Stomach (tissue), 19 donors: ENCODE measurements at places on chromosomes 5 and 9. TPM values are rescaled to one million over a fixed set of nuclear protein-coding genes. Genes with fewer than 3 reads are reported as not detected.

TRIM36 gene
- total RNA-seq = 6.2 TPM

- no peaks in the 10 kb centered on the region for H3K4me1 ChIP-seq
- H3K27ac ChIP-seq = no peak overlapping the region
- H3K27me3 ChIP-seq = no peaks in the 10 kb centered on the region
- no peak overlapping the region for H3K4me3 ChIP-seq
Observed at GRCh38 chr5:113608113-113608596, 94.7 kb downstream of the YTHDC2 start.

GRCh38 chr5:169003721-169004541, 297.0 kb downstream of the SLIT3 start:
- H3K4me3 ChIP-seq = no peak overlapping the region
- DNase-seq = peak; percentile 32
- H3K36me3 ChIP-seq = no peaks in the 10 kb centered on the region
- peaks cover 13% of the 10 kb centered on the region for H3K4me1 ChIP-seq

GRCh38 chr5:386432-387341, 56.3 kb upstream of the EXOC3 start:
- no peak for DNase-seq
- H3K4me1 ChIP-seq = no peaks in the 10 kb centered on the region
- H3K4me3 ChIP-seq = no peak overlapping the region
- peaks cover 11% of the 10 kb centered on the region for H3K27me3 ChIP-seq
- H3K36me3 ChIP-seq = no peaks in the 10 kb centered on the region

- no peak overlapping the region for H3K4me3 ChIP-seq
- no peak overlapping the region for H3K27ac ChIP-seq
- H3K27me3 ChIP-seq = no peaks in the 10 kb centered on the region
- H3K36me3 ChIP-seq = no peaks in the 10 kb centered on the region
Observed at GRCh38 chr5:15524712-15525111, 24.7 kb downstream of the FBXL7 start.

- H3K4me1 ChIP-seq = no peaks in the 10 kb centered on the region
- no peaks in the 10 kb centered on the region for H3K27me3 ChIP-seq
- peak; percentile 68 for DNase-seq
Observed at GRCh38 chr5:24539613-24540012, 105.2 kb downstream of the CDH10 start.

GRCh38 chr5:176396330-176396729, 7.8 kb downstream of the HIGD2A start:
- H3K27me3 ChIP-seq = no peaks in the 10 kb centered on the region
- no peak for DNase-seq
- no peak overlapping the region for H3K4me3 ChIP-seq
- no peak overlapping the region for H3K27ac ChIP-seq
- H3K4me1 ChIP-seq = peaks cover 10% of the 10 kb centered on the region

GRCh38 chr9:36665921-36666431, 93.3 kb downstream of the MELK start:
- no peak overlapping the region for H3K4me3 ChIP-seq
- H3K27me3 ChIP-seq = no peaks in the 10 kb centered on the region
- no peaks in the 10 kb centered on the region for H3K4me1 ChIP-seq
- DNase-seq = no peak
- H3K27ac ChIP-seq = no peak overlapping the region

- H3K27ac ChIP-seq = no peak overlapping the region
- DNase-seq = peak; percentile 38
- H3K4me1 ChIP-seq = no peaks in the 10 kb centered on the region
- no peak overlapping the region for H3K4me3 ChIP-seq
Observed at GRCh38 chr5:146662229-146662628, 146.2 kb upstream of the GPR151 start.

DNA sequence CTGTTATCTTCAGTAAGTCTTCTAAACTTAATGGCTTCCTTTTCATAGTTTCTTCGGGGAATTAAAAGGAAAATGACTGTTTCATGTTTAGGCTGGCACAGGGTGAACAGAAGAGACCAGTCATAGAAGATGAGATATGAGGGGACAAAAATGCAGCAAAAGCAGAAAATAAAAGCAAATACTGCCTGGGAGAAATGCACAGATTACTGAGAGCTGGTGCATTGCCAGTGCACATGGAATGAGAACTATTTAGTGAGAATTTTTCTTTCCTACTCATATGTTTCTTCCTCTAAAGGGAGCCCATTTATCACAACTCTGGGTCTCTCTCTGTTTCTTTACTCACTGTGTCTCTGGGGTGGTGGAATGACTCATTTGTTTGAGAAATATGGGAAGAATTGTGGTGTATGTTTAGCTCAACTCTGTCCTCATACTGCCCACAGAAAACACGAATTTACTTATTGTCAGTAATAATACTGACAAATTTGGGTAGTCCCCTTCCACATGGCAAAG, 25.9 kb upstream of the ANKRD55 start:
- H3K36me3 ChIP-seq = no peaks in the 10 kb centered on the region
- no peak overlapping the region for H3K27ac ChIP-seq
- no peak overlapping the region for H3K4me3 ChIP-seq
- DNase-seq = no peak
- H3K27me3 ChIP-seq = no peaks in the 10 kb centered on the region
